ENCODE measurements at places on chromosomes 12 and 14.
A peak's percentile ranks its signal among the peaks of the same experiment; 100 is the strongest.

DNA sequence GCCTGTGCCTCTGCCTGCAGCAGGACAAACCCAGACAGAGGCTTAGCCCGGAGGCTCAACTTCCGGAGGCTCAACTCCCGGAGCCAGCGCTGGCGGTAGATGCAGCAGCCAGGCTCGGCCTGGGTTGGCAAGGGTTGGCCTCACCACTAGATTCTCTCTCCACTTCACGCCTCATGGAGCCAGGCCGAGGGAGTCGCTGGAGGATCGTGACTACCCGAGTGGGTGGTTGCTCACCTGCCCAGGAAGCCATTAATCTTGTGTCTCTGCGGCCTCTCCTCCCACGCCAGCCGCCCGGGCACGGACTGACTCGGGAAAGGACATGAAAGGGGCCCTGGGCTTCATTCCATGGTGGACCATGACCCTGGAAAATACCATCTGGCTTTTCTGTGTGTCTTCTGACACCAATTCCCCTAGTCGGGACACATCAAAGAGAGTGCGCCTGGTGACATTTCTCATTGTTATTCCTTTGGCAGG, 20.8 kb downstream of the ESRRB start:
- no peak for DNase-seq

- DNase-seq = no peak
Measured at GRCh38 chr12:51075390-51075789, 8.0 kb downstream of the CSRNP2 start.

GRCh38 chr12:3149515-3150307, 72.5 kb downstream of the TSPAN9 start:
- DNase-seq = no peak

DNA sequence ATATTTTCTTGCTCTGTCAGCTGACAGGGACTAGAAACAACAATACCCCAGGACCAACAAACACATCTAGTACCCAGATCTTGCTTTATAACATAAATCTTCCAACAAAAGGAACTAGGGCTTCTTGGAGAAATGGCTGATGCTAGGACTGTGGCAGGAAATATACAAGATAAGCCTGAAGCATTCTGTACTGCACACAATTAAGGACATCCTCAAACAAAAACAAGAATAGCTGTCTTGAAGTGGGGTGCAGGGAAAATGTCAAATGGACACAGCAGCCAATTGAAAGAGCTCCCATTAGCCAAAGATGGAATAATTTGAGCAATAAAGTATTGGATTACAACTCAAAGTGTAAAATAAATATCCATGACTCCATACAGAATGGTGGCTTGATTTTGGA, 50.0 kb downstream of the LGMN start:
- DNase-seq = no peak

GRCh38 chr12:26499979-26500640, 304.7 kb downstream of the SSPN start:
- DNase-seq = no peak

DNA sequence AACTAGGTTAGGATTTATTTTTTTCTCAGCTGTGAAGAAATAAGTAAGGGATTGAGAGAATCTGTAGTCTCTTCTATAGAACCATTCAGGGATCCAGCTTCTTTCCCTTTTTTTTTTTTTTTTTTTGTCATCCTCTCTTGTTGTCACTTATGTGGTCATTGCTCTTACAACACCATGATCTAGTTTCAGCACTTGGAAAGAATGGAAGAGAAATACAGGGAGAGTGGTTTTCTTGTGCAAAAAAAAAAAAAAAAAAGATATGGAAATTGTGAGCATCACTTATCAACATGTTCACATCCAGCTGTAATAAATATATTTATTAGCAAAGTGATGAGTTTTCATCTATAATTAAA, 599.3 kb downstream of the SLC6A15 start:
- DNase-seq = no peak

- DNase-seq = no peak
Measured at GRCh38 chr12:114735011-114735410, 51.0 kb upstream of the TBX3 start.

GRCh38 chr14:106174206-106174605, 647.8 kb downstream of the TMEM121 start:
- no peak for DNase-seq

- DNase-seq = no peak
Measured at GRCh38 chr12:105876396-105876927, 262.3 kb downstream of the NUAK1 start.

DNA sequence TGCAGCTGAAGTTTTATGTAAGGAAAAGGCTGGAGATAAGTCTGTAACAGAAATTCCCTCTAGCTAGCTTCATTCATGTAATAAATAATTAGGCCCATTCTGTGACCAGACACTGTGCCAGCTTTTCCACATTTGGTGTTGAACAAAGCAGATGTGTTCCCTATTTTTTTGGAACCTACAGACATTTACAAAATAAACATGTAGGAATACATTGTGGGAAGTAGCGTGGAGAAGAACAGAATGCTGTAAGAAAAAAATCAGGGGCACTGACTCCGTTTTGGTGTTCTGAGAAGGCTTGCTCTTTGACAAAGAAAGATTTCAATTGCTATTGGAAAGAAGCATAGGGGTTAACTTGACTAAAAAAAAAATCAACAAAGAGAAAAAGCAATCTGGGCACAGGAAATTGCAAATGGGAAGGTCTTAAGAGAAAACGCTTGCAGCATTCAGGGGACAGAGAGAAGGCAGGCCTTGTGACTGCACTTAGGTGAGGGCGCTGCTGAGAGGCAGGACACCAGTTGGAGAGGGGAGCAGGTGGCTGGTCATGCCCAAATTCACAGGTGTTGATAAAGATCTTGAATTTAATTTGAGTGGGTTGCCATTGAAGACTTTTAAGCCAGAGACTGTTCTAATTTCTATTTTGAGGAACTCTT, 4.0 kb downstream of the FAR2 start:
- DNase-seq = no peak

DNA sequence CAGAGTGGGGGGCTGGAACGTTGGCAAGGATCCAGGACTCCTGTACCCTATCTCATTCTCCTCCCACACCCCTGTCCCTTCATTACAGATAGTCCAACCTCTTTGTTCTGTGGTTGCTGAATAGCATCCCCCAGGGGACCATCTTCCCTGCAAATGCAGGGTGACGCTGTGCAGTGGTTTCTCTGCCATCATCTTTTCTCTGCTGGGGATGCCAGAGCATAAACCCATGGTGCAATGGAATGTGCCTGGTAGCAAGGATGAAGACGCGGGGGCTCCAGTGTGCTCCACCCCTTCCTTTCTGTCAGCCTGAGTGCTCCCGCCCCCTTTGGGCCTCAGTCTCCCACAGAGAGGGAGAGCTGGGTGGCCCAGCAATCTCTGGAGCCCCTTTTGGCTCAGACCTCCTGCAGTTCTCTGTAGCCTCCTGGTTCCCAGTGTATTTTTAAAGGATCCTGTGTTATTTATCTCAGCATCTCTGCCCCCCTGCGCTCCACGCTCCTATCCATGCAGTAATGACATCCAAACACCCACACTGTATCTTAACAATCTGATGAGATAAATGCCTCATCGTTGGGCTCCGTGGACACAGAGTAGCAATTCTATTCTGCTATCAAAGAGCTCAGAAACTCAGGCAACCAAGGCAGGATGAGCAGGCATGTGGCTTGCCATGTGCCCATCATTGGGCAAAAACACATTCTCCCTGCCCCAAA, 212.8 kb downstream of the CACNA1C start:
- DNase-seq = no peak

DNA sequence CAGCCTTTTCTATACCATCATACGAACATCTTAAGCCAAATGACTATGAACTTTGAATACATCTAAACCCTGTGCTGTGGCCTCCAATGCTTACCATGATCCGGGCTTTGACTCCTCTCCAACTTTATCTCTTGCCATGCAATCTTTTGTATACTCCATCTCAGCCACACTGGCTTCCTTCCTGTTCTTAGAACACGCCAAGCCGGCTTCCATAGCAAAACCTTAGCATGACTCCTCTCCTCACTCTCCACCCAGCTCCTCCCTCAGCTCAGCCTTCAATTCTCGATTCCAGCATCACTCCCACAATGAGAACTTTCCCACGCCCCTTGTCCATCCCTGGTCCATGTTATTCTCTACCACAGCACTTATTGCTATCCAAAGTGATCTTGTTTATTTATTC, 228.3 kb downstream of the NTF3 start:
- DNase-seq = no peak

DNA sequence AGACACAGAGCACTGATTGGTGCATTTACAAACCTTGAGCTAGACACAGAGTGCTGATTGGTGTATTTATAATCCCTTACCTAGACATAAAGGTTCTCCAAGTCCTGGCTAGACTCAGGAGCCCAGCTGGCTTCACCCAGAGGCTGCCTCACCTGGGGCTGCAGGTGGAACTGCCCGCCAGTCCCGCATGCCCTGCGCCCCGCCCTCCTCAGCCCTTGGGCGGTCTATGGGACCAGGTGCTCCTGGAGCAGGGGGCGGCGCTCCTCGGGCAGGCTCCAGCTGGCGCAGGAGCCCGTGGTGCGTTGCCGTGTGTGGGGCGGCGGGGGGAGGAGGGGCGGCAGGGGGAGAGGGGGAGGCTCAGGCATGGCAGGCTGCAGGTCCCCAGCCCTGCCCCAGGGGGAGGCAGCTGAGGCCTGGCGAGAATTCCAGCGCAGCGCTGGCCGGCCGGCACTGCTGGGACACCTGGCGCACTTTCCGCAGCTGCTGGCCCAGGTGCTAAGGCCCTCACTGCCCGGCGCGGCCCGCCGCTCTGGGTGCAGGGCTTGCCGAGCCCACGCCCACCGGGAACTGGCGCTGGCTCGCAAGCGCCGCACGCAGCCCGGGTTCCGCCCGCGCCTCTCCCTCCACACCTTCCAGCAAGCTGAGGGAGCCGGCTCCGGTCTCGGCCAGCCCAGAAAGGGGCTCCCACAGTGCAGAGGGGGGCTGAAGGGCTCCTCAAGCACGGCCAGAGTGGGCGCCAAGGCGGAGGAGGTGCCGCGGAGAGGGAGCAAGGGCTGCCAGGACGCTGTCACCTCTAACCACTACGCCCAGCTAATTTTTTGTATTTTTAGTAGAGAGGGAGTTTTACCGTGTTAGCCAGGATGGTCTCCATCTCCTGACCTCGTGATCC, 3.1 kb upstream of the SLCO1B3 start:
- no peak for DNase-seq

GRCh38 chr12:32549675-32550079, 129.4 kb upstream of the DNM1L start:
- peak; percentile 16 for DNase-seq

DNA sequence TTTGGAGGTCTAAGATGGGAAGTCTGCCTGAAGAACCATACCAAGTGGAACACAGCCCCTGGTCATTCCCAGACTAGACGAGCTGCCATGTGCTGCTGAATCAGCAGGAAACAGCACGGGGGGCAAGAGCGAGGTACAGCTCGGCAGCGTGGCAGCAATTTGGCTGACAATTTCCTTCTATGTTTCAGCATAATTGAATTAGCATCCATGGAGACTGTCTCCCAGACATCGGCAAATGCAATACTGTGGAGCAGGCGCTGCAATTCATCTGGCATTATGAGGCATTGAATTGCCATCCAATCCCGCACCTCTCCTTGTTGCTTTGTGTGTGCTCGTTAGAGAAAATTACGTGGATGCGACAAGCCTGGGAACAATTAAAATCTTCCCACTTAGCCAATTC, 46.0 kb upstream of the CCDC60 start:
- peak; percentile 16 for DNase-seq

- no peak for DNase-seq
Measured at GRCh38 chr14:106460916-106461315, 934.5 kb downstream of the TMEM121 start.

DNA sequence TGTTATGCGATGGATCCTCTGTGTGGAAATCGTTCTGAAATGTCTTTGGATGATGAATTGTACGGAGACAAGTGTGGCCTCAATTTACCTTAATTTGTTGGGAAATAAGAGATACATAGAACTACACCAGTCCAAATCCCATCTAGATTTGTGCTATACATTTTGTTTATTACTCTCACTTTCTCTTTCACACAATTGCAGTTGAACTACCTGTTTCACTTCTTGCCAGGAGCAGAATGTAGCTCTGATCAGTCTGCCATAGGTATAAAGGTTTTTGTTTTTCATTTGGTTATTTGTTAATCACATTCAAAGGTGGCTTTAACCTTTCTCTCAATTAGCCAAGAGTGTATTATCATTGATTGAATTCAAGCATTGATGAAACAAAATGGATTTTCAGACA, 268.2 kb downstream of the SNAPC1 start:
- DNase-seq = no peak

- DNase-seq = no peak
Measured at GRCh38 chr14:73289729-73290128, 52.4 kb downstream of the PAPLN start.

DNA sequence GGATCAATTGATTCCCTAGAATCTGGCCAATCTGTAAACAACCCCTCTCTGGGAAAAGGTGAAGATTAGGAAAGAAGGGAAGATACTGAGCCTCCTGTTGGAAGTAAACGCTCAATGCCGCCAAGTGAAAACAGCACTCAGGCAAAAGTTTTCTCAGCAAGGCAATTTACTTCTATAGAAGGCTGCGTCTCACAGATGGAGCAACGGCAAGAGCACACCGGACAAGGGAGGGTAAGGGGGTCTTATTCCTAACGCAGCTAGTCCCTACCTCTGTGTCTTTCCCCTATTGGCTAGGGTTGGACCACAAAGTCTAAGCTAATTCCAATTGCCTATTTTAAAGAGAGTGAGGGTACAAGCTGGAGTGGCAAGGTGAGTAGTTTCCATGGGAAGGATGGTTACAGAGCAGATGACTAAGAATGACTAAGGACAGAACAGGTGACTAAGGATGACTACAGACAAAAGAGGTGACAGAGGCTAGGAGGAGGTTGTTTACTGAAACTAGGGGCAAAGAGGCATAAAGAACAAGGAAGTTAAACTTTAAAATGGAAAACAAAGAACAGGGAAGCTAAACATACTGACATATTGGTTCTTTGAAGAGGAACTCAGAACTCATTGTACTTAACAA, 5.6 kb upstream of the TTC9 start:
- no peak for DNase-seq

DNA sequence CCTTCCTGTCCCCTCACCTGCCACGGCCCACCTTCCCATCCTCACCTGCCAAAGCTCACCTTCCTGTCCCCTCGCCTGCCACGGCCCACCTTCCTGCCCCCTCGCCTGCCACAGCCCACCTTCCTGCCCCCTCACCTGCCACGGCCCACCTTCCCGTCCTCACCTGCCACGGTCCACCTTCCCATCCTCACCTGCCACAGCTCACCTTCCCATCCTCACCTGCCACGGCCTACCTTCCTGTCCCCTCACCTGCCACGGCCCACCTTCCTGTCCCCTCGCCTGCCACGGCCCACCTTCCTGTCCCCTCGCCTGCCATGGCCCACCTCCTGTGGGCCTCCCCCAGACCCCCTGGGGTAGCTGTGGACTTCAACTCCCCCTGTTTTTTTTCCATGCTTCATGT, 48.8 kb upstream of the GPR68 start:
- DNase-seq = no peak

GRCh38 chr12:73274976-73275375, 1002.8 kb downstream of the TRHDE start:
- DNase-seq = no peak

DNA sequence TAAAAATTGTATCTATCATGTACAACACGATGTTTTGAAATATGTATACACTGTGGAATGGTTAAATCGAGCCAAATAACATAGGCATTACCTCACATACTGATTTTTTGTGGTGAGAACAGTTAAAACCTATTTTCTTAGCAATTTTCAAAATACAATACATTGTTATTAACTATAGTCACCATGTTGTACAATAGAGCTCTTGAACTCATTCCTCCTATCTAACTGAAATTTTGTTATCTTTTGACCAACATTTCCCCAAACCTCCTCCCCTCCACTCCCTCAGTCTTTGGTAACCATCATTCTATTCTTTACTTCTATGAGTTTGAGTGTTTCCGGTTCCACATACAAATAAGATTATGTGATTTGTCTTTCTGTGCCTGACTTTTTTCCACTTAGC, 6.8 kb upstream of the SLC38A2 start:
- DNase-seq = no peak

All from adrenal gland (tissue), 19 donors.